ENCODE measurements at places on chromosomes 3 and 15.
A peak's percentile ranks its signal among the peaks of the same experiment; 100 is the strongest.

DNA sequence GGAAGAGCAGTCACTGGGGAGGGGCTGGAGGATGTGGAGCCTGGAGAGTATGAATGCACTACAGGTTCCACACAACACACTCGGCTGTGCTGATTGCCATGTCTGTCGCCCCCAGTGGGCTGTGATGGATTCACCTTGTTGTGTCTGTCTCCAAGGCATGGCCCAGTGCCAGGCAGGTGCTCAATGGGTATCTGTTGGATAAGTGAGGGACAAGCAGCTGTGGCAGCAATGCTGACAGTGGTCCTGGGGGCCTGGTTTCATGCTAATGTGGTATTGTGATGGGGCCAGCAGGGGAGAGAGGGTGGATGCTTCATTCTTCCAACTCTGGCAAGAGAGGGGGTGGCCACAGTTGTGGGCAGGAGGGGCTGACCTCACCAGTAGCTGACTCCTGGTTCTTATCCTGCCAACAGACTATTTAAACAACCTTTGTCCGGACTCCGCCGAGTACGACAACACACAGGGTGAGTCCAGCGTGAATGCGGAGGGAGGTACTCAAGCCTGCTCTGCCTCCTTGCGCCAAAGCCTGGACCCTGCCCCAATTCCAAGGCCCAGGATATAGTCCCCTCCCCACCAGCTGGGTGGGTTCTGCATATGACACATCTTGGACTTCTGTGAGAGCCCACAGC lies 47.3 kb upstream of the NR2C2 start:
- DNase-seq = no peak

DNA sequence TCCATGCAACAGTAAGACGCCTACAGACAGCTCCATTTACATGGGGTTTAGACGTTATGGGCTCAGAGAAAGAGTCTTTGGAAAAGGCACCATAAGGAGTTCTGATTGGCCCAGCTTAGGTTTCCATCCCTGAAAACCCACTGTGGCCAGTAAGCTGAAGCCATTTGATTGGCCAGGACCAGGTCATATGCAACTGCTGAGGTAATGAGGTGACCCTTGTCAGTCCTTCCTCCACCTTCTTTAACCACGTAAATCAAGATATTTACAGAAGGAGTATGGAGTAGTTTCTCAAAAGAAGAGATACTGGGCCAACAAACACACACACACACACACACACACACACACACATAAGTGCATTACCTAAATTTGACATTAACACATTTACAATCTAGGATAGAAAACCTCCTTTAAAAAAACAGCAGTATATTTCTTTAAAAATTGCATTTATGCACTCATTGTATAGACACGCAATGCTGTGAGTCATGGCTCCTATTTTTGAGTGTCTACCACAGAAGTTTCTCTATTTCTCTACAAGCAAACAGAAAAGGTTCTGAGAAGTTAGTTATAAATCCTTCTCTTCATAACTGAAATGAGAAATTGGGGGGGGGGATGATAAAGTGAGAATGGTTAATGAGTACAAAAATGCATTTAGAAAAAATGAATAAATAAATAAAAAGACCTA lies 16.3 kb upstream of the MB21D2 start:
- DNase-seq = no peak

DNA sequence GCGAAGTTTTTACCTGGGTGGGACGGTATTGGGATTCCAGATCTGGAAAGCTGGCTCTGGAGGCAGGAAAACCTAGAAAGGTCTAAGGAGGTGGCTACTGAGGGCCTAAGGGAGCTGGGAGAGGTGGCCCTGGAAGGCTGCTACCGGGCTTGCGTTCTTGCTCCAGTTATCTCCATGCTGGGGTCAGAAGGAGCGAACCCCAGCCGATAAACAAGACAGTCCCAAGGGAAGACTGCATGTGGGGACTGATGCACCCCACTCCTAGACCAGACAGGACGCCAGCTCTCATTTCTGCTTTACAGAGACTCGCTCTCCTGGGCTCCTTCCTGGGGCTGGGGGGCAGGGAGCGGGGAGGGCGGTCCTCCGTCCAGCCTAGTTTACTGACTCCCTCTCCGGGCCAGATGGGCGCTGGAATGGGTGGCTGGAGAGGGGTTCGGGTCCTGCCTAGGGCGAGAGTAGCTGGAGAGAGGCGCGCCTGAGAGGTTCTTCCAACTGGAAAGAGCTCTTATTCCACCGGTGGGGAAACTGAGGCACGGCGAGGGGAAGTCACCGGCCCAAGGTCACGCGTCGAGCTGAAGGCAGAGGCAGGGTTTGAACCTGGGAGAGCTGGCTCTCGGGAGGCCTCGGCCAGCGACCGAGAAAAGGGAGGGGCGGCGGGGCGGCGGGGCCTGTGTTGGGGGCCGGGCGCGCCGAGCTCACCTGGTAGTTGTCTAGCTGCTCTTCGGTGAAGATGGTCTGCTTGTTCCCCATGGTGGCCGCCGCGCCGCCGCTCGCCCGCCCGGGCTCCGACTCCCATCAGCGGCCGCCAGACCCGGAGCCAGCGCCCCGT lies 565 bp downstream of the CIB2 start:
- DNase-seq = no peak

- DNase-seq = peak; percentile 51
Measured at GRCh38 chr15:68278595-68279405, 1.3 kb downstream of the FEM1B start.

DNA sequence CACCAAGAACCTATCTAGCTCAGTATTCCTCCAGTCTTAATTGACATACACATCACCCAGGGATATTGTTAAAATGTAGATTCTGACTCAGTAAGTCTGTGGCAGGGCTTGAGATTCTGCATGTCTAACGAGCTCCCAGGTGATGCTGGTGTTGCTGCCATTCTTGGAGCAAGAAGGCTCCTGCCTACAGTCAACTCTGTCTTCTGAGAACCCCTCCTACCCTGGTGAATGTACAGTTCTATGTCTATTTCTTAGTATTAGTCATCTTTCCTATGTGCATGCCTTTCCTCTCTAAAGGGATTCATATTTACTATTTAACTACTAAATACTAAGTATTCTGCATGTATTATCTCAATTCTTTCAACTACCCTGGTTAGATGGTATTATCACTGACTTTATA lies 268.7 kb downstream of the EDEM1 start:
- DNase-seq = no peak

DNA sequence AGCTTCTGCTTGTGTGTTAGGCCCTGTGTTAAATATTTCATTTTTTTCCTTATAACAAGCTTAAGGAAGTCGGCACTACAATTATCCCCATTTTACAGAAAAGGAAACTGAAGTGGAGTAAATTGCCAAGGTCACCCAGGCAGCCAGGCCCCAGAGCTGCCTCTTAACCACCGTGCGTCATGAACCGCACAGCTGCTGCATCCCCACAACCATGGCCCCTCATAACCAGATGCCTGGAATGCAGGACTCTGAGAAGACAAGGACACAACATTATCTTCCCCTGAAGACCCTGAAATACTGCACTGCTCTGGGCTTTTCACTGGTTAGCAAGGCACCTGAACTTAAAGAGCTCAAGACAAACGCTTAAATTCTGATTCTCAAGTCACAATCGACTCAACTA lies 14.6 kb downstream of the LRIG1 start:
- no peak for DNase-seq

DNA sequence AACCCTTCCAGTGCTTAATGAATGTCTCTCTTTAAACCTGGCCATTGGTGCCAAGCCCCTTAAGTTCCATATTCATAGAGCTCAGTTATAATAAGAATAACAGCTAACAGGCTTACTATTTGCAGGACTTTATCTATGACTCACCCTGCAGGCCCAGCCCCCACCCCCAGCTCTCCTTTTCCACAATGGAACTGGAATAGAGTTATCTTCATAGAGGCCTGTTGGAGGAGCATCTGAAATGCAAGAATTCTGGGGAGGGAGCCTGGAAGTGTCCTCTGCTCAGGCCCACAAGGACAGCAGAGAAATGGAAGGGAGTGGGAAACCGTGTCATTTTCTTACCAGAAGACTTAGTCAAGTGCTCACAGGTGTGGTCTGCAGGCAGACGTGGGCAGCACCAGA lies 52.8 kb downstream of the SEMA5B start:
- peak; percentile 44 for DNase-seq

- peak; percentile 10 for DNase-seq
Measured at GRCh38 chr3:82082796-82083195, 321.4 kb upstream of the GBE1 start.

- DNase-seq = no peak
Measured at GRCh38 chr3:20462226-20462625, 276.2 kb upstream of the SGO1 start.

- DNase-seq = no peak
Measured at GRCh38 chr3:77967621-77968020, 927.7 kb downstream of the ROBO2 start.

DNA sequence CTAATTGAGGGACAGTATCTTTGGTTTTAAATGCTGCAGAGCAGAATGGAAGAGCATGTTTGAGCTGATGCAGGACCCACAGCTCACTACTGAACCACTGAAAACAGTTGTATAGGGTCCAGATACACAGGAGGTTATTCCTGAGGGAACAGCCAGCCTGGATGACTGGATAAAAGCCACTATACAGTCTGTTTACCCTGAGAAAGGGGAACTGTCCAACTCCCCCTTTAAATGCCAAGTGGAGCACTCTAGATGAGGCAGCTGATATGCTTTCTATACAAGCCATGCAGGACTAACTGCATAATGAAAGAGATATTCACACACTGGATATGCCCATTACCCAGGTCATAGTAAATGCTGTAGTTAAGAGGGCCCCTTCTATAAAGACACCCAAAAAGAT lies 138.6 kb downstream of the IMPG2 start:
- DNase-seq = no peak

DNA sequence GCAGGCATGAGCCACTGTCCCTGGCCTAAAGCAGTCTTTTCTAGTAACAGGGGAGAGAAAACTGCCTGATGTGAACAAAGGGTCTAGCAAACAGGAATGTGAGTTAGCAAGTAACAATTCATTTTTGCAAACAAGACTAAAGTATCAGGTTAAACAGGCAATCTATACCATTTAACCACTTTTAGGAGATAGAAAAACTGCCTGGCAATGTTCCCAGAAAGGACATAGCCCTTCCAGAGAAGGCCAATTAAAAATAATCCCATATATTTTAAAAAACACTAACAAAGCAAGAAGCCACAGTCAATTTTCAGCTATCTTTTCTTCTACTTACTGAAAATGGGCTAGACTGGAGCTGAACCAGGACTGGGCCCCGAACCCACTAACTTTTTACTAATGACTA lies 6.3 kb downstream of the RBSN start:
- DNase-seq = no peak

DNA sequence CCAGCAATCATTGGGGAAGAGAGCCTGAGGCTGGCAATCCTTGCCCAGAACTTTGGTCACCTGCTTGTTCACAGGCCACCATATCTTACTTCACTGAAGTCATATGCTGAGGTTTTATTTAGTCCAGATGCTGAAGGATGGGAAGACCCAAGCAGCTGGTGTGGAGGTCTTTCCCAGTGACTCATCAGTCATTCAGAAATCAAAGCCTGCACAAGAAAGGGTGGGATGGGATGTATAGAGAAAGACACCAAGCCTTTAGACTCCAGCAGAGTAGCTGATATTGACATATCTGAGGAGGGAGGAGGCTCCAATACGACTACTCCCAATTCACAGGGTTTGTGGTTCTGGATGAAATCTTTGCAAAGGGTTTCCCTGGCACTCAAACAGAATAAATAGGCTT lies 13.0 kb upstream of the PHLDB2 start:
- DNase-seq = peak; percentile 70

GRCh38 chr15:31457631-31458526 lies 131.2 kb downstream of the KLF13 start:
- DNase-seq = peak; percentile 92

- DNase-seq = no peak
Measured at GRCh38 chr3:39221141-39221530, 28.7 kb upstream of the XIRP1 start.

DNA sequence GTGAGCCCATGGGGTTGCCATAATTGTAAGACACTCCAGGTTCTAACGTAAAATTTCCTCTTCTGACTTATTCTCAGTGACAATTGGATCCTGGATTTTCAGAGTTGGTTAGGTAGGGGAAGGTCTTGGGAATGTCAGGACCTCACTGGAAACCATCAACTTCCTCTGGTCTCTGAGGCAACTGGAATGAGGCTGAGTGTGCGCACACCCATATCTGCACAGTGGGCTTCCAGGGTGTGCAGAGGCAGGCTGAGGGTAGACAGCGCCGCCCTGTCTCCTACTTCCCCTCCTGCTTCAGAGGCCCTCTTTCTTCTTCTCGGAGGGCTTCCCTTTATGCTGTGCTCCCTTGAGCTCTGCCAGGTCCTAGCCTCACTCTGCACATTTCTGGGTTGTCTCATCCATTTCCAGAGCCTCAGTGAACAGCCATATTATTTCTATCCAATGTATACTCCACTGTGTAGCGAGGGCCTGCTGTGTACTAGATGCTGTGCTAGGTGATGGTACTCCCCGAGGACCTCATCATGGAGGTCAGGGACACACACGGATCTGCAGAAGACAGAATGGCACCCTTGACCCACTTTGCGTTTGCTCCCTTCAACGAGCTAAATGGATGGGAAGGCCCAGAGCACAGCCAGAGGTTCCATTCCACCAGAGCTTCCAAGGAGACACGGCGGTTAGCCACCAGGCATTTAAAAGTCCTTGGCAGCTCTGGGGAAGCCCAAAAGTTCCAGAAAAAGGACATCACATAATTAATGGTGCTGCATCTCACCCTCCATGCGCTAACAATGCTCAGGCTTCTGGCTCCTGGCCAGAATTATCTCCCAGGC lies 18.3 kb downstream of the ACAA1 start:
- no peak for DNase-seq

- peak; percentile 59 for DNase-seq
Measured at GRCh38 chr3:66450390-66451022, 50.3 kb downstream of the LRIG1 start.

DNA sequence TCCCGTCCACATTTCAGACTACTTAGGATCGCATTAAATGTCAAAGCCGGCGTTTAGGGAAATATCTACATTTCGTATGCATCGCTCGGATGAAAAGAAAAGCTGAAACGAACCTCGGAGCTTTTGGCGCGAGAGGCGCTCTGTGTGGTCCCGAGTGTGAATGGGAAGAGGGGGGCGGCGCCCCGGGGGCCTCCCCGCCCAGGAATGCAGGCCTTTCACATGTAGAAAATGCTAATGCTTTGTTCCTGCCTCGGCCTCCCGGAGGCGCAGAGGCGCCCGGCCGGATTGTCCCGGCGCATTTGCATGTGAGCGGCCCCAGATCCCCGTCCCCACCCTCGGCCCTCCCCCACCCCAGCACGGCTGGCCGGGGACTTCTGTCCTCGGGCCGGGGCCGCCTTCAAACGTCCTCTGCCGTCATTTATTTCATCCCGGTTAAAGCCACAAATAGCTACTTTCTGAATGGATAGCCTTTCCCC lies 37.0 kb upstream of the TRIM71 start:
- peak; percentile 30 for DNase-seq

Measured in fibroblast of villous mesenchyme (primary cell).